ENCODE measurements at places on chromosomes 7 and 10.

- DNase-seq = no peak
Observed at GRCh38 chr10:105075031-105075430, 433.9 kb downstream of the SORCS3 start.

GRCh38 chr7:28408960-28409715 lies 3.2 kb upstream of the CREB5 start:
- DNase-seq = peak; percentile 89

GRCh38 chr7:66467887-66468286 lies 160.8 kb upstream of the KCTD7 start:
- no peak for DNase-seq

GRCh38 chr7:72039460-72039859 lies 372.7 kb downstream of the CALN1 start:
- no peak for DNase-seq

DNA sequence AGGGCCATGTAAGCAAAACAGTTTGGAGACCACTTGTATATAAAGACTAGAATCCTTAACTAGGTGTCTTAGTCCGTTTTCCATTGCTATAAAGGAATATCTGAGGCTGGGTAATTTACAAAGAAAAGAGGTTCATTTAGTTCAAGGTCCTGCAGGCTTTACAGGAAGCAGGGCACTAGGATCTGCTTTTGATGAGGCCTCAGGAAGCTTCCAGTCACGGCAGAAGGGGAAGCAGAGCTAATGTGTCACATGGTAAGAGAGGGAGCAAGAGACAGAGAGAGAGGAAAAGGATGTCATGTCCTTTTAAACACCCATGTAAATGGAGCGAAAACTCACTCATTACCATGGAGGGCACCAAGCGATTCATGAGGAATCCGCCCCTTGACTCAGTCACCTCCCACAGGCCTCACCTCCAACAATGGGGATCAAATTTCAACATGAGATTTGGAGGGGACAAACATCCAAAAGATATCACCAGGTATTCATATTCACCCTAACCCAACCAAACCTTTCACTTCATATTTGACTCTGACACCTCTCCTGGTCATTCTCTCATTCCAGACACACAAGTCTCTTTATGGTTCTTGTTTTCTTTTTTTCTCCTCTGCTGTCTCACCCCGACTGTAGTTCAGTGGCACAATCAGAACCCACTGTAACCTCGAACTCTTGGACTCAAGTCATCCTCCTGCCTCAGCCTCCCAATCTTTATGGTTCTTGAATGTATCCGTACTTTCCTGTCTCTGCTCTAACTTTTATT lies 30.1 kb upstream of the ASAH2 start:
- no peak for DNase-seq

- DNase-seq = no peak
Observed at GRCh38 chr7:6284461-6285360, 12.3 kb upstream of the CYTH3 start.

- no peak for DNase-seq
Observed at GRCh38 chr7:99083068-99083651, 60.7 kb downstream of the SMURF1 start.

DNA sequence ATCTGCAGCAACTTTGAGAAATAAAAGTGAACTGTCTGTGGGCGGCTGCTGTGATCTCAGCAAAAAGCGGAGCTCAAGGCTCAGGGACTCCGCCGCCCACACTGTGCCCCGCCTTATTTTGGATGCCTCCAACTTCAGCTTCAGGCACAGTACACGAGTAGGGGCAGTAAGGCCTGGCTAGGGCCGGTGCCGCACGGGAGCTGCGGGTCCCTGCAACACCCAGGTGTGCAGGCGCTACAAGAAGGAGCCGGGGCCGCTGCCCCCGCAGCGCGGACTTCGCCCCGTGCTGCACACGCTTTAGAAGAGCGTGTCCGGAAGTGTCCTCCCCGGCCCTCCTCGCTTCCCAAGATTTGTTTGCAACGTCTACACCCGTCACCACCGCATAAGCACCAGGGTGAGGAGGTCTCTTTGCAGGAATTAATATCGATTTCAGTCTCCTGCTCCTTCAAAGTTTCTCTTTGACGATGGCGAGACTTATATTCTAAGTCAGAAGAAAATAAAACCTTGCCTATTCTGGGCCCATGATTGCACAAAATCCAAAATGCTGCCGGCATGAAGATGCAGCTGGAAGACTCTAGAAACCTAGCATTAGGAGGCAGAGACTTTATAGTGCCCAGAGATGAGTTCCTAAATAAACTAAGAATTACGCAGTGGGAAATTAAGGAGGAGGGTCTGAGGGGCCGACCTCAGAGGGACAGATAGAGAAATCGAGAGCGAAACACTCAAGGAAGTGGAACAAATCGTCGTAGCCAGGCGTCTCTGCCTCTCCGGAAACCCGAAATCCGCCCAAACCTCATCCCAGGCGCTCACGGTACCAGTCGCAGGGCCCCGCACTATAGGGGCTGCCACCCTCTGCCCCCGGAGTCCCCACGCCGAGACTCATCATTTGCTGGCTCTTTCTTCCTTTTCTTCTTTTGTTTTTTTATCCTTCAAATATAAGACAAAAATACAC lies 6.4 kb downstream of the VAX1 start:
- DNase-seq = no peak
